ENCODE measurements at places on chromosomes 6 and 20. TPM values are rescaled to one million over a fixed set of nuclear protein-coding genes. Genes with fewer than 3 reads are reported as not detected.

DNA sequence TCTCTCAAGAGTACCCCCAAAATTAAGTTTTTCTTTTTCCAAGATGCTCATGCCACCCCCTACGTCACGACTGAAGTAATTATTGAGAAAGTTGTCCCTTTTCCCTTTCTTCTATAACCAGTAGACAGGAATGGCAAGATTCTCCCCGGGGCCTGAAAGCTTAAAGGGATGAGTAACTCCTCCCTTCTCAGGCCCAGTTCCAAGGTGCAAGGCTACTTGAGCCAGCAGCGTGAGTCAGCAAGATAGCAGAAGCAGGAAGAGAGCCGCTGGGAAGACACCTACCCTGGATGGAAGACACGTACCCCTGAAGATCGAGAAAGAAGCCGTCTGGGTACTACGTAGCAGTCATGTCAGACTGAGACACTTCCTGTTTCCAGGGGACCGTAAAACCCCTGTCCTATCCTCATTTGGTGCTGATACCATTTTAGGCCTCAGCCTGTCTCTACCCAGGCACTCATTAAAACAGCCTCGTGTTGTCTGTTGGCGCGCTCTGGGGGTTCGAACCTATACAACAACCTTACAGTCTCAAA, 241.0 kb downstream of the ADGRG6 start:
- no peak for DNase-seq

DNA sequence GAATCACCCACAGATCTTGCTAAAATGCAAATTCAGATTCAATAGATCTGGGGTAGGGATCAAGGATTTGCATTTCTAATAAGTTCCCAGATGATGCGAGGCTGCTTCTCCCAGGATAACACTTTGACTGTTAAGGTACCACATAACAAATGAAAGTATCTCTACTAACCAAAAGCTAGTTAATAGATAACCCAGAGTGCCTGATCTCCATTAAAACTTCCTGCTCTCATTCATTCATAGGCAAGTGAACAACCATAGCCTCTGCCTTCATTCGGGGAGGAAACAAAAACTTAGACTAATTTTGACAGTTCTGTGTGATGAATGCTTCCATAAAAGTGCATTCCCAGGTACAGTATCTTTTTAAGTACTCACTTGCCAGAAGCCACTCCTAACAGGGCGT, 265.6 kb upstream of the BTBD3 start:
- no peak for DNase-seq

DNA sequence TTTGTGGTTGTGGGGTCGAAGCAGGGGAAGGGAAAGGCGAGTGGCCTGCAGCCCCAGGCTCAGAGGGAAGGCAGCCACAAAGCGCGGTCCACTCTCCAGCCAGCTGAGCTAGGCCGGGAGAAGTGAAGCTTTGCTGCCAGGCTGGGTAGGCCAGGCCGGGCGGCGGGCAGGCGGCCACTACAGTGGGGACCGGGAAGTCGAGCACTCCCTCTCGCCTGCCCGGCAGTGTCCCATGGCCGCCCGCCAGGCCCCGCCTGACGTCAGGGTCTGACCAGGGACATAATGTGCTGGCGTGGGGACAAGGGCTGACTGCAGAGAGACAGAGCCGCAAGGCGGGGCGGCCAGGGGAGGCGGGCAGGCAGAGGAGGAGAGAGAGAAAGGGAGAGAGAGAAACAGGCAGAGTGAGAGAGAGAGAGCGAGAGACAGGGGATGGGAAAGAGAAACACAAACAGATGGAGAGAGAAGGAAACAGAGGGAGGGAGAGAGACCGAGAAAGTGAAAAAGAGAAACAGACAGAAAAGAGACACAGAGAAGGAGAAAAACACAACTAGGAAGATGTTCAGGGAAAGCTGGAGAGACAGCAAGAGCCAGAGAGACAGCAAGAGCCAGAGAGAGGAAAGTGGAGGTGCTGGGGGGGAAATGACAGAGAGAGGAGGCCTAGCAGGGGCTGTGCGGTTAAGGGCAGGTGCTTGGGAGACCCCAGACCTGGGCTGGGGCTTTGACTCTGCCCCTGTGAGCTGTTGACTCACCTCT, 94.5 kb upstream of the PTPN1 start:
- DNase-seq: no peak

DNA sequence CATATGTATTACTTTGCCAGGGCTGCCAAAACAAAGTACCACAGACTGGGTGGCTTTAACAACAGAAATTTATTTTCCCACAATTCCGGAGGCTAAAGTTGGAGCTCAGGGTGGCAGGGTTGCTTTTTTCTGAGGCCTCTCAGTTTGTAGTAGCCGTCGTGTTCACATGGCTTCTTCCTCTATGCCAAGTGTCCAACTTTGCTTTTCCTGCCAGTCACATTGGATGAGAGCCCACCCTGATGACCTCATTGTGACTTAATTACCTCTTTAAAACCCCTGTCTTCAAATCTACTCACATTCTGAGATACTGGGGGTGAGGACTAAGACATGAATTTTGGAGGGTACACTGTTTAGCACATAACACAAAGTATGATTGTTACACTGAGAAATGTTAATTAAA, 9.9 kb upstream of the ECT2L start:
- no peak for DNase-seq

The CLVS2 gene
- total RNA-seq: under 0.01 TPM
